ENCODE measurements at places on chromosomes 4 and X.
A peak's percentile ranks its signal among the peaks of the same experiment; 100 is the strongest.

DNA sequence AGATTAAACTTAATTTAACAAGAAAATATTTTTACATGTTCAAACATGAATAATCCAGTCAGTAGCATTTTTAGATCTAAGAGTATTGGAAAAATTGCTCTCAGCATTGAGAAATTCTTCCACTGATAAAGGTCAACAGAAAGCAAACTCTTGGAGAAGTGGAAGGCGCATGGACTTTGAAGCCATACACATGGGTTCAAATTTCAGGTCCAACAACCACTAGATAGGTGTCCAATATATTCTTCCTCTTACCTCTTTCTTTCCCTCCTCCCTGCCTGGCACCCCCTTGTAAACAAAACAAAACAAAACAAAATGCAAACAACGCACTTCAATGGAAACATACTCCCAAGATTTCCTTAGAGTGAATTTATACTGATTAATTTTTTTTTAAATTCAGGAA lies 28.4 kb upstream of the PRSS48 start:
- no peaks in the 10 kb centered on the region for H3K27me3 ChIP-seq
- DNase-seq = no peak
- no peak overlapping the region for H3K27ac ChIP-seq
- H3K4me1 ChIP-seq = peaks cover 3% of the 10 kb centered on the region
- H3K36me3 ChIP-seq = no peaks in the 10 kb centered on the region
- H3K4me3 ChIP-seq = no peak overlapping the region

GRCh38 chr4:185039508-185040273 lies 21.4 kb downstream of the HELT start:
- H3K4me3 ChIP-seq = no peak overlapping the region
- H3K4me1 ChIP-seq = no peaks in the 10 kb centered on the region

GRCh38 chr4:102717448-102718092 lies 43.2 kb downstream of the MANBA start:
- DNase-seq = no peak
- no peaks in the 10 kb centered on the region for H3K4me1 ChIP-seq
- H3K27ac ChIP-seq = no peak overlapping the region
- no peaks in the 10 kb centered on the region for H3K36me3 ChIP-seq
- no peak overlapping the region for H3K4me3 ChIP-seq
- H3K27me3 ChIP-seq = no peaks in the 10 kb centered on the region

DNA sequence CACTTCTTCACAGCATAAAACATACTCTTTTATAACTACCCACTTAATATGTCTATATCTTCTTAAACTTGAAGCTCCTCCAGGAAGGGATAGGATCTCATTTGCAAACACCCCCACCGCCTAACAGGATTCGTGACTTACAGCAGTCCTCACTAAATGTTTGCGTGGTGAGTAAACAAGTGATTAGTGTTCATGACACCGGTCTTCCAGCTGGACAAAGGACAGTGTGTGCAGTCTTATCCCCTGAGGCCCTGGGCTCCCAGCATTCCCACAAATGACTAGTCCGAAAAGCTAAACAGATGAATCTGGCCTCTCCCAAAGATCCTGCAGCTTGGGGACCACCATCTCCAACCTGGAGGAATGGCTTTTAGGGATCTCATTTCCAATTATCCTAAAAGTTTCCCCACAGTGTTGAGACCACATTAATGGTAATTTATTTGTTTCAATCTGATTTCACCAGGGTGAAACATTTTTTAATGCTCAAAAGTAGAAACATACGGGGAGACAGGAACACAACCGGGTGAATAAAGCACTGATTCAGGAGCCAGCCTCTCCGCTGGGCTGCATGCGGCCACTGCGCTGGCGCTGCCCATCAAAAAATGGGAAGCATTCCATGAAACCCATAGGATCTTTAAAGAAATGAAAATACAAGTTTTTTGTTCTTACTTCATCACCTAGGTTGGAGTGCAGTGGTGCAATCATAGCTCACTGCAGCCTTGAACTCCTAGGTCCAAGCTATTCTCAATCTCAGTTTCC lies 69.2 kb downstream of the HADH start:
- no peak overlapping the region for H3K4me3 ChIP-seq
- no peak for DNase-seq
- no peaks in the 10 kb centered on the region for H3K27me3 ChIP-seq
- H3K36me3 ChIP-seq = no peaks in the 10 kb centered on the region
- no peaks in the 10 kb centered on the region for H3K4me1 ChIP-seq

- H3K36me3 ChIP-seq = no peaks in the 10 kb centered on the region
- DNase-seq = no peak
- peaks cover 3% of the 10 kb centered on the region for H3K27me3 ChIP-seq
- H3K4me1 ChIP-seq = no peaks in the 10 kb centered on the region
Observed at GRCh38 chrX:40117715-40118285, 20.0 kb upstream of the BCOR start.

GRCh38 chr4:71941001-71941400 lies 90.8 kb upstream of the NPFFR2 start:
- H3K36me3 ChIP-seq = no peaks in the 10 kb centered on the region
- no peak overlapping the region for H3K4me3 ChIP-seq
- no peak overlapping the region for H3K27ac ChIP-seq
- peak; percentile 12 for DNase-seq
- no peaks in the 10 kb centered on the region for H3K27me3 ChIP-seq

GRCh38 chr4:73019462-73020047 lies 50.0 kb downstream of the COX18 start:
- no peak overlapping the region for H3K27ac ChIP-seq
- peak; percentile 46 for DNase-seq
- peaks cover 3% of the 10 kb centered on the region for H3K4me1 ChIP-seq
- H3K27me3 ChIP-seq = no peaks in the 10 kb centered on the region

DNA sequence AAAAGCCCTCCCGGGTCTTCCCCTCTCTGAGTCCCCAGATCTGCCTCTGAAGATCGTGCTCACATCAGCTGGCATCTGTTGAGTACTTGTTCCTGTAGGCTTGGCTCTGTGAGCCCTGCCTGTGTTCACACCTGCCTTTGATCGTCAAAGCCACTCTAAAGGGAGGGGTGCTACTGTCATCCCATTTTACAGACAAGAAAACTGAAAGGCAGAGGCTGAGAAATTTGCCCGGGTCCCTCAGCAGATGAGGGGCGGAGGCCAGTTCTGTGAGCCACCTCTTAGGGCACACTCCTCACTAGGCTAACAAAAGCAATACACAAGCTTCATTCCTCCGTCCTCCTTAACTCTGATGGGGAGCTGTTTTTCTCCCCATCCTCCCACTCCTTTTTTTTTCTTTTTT lies 655 bp downstream of the CYTL1 start:
- H3K4me3 ChIP-seq = no peak overlapping the region
- DNase-seq = no peak
- no peak overlapping the region for H3K27ac ChIP-seq
- no peaks in the 10 kb centered on the region for H3K36me3 ChIP-seq

- H3K36me3 ChIP-seq = no peaks in the 10 kb centered on the region
- no peak for DNase-seq
- H3K27ac ChIP-seq = no peak overlapping the region
- no peak overlapping the region for H3K4me3 ChIP-seq
- H3K4me1 ChIP-seq = peaks cover 8% of the 10 kb centered on the region
Observed at GRCh38 chrX:119885554-119886428, 9.9 kb upstream of the AKAP14 start.

DNA sequence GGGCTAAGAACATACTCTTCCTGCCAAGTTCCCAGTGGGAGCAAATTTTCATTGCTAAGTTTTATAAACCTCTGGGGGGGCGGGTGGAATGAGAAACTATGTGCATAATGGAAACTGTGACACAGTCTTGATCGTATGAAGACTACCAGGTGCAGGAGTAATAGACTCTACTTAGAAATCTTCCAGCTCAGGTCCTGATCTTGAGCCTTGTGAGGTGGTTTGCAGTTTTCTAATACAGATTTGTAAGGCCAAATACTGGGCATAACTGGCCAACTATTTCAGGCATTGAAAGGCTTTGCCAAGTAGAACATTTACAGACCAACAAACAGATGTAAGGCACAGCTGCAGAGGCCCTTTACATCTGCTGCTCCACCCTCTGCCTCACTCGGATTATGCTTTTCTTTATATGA lies 89.7 kb upstream of the CBR4 start:
- peak overlapping the region; percentile 70 for H3K27ac ChIP-seq
- no peak for DNase-seq
- no peaks in the 10 kb centered on the region for H3K36me3 ChIP-seq

GRCh38 chrX:119041175-119041574 lies 31.6 kb upstream of the CT47C1 start:
- no peaks in the 10 kb centered on the region for H3K4me1 ChIP-seq
- no peak overlapping the region for H3K27ac ChIP-seq
- H3K27me3 ChIP-seq = no peaks in the 10 kb centered on the region
- DNase-seq = no peak
- no peaks in the 10 kb centered on the region for H3K36me3 ChIP-seq
- no peak overlapping the region for H3K4me3 ChIP-seq

- peaks cover 13% of the 10 kb centered on the region for H3K27me3 ChIP-seq
- H3K4me3 ChIP-seq = no peak overlapping the region
- no peak for DNase-seq
- H3K27ac ChIP-seq = no peak overlapping the region
- H3K36me3 ChIP-seq = no peaks in the 10 kb centered on the region
- H3K4me1 ChIP-seq = no peaks in the 10 kb centered on the region
Observed at GRCh38 chrX:110404376-110404775, 45.7 kb downstream of the RTL9 start.

- H3K36me3 ChIP-seq = no peaks in the 10 kb centered on the region
- H3K27ac ChIP-seq = no peak overlapping the region
- H3K4me3 ChIP-seq = no peak overlapping the region
- peaks cover 10% of the 10 kb centered on the region for H3K4me1 ChIP-seq
Observed at GRCh38 chr4:629636-629914, 4.2 kb downstream of the PDE6B start.

DNA sequence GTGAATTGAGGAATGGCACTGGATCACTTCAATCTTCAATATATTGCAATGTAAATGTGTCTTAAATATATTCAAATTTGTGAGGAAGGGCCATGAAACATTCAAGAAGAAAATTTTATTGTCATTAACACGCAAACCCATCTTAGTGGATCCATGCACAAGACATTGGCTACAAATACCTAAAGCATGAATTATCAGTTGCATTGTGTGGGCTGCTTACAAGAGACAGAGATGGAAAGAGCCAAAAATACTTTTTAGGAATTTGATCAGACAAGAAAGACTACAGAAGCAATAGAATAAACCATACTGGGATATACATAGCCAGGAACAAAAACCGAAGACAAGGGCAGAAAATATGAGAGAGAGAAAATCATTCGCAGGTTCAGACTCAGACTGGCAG lies 616.2 kb upstream of the GRIA3 start:
- no peak overlapping the region for H3K27ac ChIP-seq
- no peak overlapping the region for H3K4me3 ChIP-seq
- no peaks in the 10 kb centered on the region for H3K36me3 ChIP-seq
- H3K4me1 ChIP-seq = no peaks in the 10 kb centered on the region
- no peak for DNase-seq

DNA sequence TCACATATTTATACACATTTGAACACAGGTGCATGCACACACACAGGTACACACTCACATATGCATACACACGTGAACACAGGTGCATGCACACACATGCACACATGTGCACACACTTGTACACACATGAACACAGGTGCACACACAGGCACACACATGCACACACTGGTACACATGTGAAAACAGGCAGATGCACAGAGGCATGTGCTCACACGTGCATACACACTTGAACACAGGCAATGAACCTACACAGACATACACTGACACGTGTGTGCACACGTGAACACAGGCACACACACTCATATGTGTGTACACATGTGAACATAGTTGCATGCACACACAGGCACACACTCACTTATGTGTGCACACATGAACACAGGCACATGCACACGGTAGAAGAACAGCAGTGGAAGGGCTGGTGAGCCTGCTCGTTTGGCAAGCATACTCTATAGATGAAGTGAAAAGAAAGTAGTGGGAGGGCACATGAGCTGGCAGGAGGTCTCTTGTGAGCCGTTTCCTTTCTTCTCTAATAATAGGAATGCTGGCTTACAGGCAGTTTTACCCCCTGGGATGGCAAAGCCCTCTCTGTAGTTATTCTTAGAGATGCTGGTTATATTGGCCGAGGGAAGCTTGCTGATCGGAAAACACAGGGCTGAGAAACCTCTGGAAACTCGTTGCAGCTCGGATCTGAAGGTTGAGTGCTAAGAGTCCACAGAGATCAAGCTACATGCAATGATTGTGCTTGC lies 279.6 kb upstream of the CLNK start:
- H3K4me3 ChIP-seq = no peak overlapping the region
- H3K27me3 ChIP-seq = no peaks in the 10 kb centered on the region
- peaks cover 6% of the 10 kb centered on the region for H3K4me1 ChIP-seq
- no peaks in the 10 kb centered on the region for H3K36me3 ChIP-seq

- H3K4me1 ChIP-seq = no peaks in the 10 kb centered on the region
- no peak overlapping the region for H3K27ac ChIP-seq
- DNase-seq = no peak
- H3K36me3 ChIP-seq = no peaks in the 10 kb centered on the region
Observed at GRCh38 chrX:105754286-105754964, 67.9 kb upstream of the NRK start.

DNA sequence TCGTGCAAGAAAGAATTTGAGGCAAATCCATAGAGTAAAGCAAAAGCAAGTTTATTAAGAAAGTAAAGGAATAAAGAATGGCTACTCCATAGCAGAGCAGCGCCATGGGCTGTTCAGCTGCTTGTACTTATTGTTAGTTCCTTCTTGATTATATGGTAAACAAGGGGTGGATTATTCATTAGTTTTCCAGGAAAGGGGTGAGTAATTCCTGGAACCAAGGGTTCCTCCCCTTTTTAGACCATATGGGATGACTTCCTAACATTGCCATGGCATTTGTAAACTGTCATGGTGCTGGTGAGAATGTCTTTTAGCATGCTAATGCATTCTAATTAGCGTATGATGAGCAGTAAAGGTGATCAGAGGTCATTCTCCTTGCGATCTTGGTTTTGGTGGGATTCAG lies 23.5 kb upstream of the CEP135 start:
- no peak for DNase-seq
- no peaks in the 10 kb centered on the region for H3K36me3 ChIP-seq
- no peak overlapping the region for H3K27ac ChIP-seq
- H3K4me1 ChIP-seq = peaks cover 4% of the 10 kb centered on the region

DNA sequence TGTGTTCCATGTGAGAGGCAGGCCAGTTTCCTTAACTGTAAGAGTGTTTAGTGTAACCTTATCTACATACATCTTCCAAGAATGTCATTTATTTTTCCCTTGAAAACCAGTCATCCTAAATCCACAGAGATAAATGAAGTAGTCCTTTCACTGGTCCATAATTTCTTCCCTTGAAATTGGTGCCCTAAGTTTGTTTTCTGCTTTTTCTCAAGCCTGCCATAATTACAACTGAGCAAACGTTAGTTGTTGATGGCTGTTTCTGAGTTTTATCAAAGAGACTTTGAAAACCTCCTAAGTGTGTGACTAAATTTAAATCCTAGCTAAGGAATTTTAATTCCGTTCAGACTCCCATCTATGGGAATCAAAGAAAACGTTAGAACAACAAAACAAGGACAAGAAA lies 3.6 kb upstream of the TDO2 start:
- H3K27ac ChIP-seq = no peak overlapping the region
- H3K4me3 ChIP-seq = no peak overlapping the region
- no peaks in the 10 kb centered on the region for H3K27me3 ChIP-seq
- no peaks in the 10 kb centered on the region for H3K4me1 ChIP-seq
- no peaks in the 10 kb centered on the region for H3K36me3 ChIP-seq
- no peak for DNase-seq
